ENCODE measurements at places on chromosomes 11 and 22.
A peak's percentile ranks its signal among the peaks of the same experiment; 100 is the strongest.

DNA sequence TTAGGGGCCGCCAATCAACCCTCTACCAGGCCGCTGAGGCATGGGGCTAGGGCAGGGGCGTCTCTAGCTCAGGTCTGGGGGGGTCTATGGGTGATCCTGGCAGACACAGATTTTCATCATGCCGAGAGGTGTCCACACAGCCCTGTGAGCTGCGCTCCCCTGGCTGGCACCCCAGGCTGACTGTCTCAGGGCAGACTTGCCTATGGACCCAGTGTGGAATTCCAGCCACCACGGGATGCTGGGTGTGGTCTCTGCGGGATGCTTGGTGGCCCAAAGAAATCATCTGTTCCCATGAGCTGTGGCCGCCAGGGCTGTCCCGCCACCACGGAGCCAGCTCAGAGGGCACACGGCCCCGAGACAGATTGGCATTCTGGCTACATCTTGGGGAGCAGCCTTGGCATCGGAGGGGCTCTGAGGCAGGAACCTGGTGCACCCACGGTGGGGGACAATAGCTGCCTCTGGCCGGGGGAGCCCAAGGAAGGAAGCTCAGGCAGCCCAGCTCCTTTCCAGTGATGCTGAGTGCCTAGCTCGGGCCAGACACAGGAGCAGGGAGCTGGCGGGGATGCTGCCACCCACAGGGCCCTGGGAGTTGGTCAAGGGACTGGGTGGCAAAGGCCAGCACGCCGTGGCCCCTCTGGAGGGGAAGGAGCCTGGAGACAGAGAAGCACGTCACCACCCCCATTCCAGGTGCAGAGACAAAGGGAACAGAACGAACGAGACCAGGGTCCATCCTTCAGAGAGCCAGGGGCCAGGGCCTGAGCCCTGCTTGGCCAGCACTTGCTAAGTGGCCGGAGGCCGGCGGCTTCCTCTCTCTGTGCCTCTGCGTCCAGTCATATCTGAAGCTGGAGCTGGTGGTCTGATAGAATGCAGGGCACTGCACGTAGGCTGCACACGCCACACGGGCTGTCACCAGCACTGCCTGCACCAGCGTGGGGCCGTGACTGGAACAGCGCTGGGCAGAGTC is 64.4 kb upstream of the FGF3 start:
- DNase-seq: no peak

GRCh38 chr22:30945653-30946052 is 22.9 kb downstream of the MORC2 start:
- DNase-seq: no peak

GRCh38 chr11:119196833-119197483 is 9.2 kb upstream of the CBL start:
- peak; percentile 41 for DNase-seq

GRCh38 chr11:16494918-16495691 is 138.8 kb upstream of the SOX6 start:
- no peak for DNase-seq
